Nucleus accumbens (tissue), 56 donors: ENCODE measurements at places on chromosomes 6 and 20.

- DNase-seq, result no peak
Measured at GRCh38 chr6:166636934-166637333, 9.9 kb upstream of the RPS6KA2 start.

GRCh38 chr20:49112596-49113274 lies 66.6 kb downstream of the CSE1L start:
- no peak for DNase-seq

- no peak for DNase-seq
Measured at GRCh38 chr6:169828176-169828575, 76.8 kb downstream of the ERMARD start.

GRCh38 chr6:33768644-33769120 lies 20.2 kb downstream of the LEMD2 start:
- DNase-seq, result peak; percentile 63

GRCh38 chr20:61560361-61560853 lies 308.3 kb downstream of the CDH4 start:
- no peak for DNase-seq

DNA sequence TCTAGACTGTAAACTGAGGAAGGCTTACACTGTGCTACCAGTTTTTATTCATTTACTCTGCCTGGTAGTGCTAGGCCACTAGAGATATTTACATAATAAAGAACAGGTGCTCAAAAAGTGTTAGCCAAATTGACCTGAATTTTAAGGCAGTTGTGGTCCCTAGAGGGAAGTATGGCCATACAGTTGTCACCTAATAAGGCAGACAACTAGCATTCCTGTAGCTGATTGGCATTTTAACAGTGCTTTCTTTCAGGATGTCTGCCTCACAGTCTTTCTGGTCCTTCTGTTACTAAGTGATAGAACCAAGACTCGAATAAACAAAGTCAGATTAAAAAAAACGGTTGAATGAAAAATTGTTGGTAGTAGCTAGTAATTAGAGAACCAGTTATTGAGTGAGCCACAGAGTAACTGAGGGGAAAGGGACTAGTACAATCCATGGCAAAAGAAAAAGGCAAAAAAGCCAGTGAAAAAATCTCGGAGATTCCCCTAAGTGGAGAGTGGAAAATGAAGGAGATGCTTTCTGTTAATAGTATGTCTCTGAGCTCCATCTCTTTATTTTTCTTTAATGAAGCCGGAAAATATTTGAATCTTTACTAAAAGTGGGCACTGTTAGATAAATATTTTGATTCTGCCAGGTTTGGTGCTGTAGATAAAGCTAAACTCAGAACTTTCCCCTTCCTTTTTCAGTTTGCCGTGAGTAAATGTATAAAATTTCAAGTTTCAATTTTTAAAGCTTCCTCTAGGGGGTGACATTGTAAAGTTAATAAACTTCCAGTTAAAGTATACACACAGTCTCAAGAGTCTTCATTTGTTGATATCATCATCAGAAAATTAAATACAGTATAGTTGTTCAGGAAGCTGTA lies 9.1 kb downstream of the VTA1 start:
- DNase-seq, result no peak

GRCh38 chr6:98927534-98927933 lies 20.2 kb downstream of the FBXL4 start:
- no peak for DNase-seq

GRCh38 chr20:36317675-36318074 lies 11.5 kb downstream of the DLGAP4 start:
- no peak for DNase-seq

DNA sequence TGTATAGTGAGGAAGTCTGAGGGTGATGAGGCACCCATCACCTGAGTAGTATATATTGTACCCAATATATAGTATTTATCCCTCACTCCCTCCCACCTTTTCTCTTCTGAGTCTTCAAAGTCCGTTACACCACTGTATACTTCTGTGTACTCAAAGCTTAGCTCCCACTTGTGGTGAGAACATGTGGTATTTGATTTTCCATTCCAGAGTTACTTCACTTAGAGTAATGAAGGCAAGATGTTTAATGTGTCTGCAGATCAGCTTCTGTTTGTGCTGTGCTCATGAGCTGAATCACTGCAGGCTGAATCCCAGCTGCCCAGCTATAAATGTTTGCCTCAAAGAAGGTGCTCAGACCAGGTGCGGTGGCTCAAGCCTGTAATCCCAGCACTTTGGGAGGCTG lies 139.3 kb upstream of the FOXA2 start:
- no peak for DNase-seq

DNA sequence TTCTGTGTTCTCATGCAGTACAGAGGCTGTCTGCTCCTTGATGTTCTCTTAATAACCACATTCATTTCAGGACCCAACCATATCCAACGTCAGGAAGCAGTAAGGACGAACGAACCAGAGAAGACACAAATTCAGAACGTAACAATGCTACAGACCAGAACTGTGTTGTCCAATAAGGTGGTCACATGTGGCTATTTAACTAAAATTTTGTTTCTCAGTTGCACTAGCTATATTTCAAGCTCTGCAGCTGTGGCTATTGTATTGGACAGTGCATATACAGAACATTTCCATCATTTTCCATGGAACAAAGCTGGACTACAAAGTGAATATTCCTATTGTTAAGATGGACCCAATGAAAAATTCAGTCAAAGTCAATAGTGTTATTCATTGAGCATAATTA lies 27.0 kb downstream of the MAP7 start:
- DNase-seq, result no peak

GRCh38 chr6:14276667-14277404 lies 159.3 kb downstream of the CD83 start:
- DNase-seq, result no peak

GRCh38 chr6:79170431-79170830 lies 64.1 kb downstream of the HMGN3 start:
- no peak for DNase-seq

GRCh38 chr6:22852101-22852500 lies 282.7 kb downstream of the HDGFL1 start:
- DNase-seq, result no peak

DNA sequence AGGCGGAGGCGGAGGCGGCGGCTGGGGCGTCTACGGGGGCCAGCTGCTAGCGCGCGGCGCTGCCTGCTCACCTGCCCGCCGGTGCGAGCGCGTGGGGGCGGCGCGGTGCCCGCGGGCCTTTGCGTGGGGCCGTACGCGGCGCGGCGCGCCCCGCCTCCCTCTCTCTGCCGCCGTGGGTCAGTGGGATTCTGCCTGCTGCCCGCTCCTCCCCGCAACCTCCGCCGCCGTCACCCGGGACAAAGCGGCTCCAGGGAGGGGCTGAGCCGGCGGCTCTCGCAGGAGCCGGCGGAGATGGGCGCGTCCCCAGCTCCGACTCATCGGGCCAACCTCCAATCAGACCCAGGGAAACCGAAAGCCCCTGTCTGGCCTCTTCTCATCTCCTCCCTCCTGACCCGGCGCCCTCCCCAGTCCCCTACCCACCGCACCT lies at the start of gene RCAN2:
Gene RCAN2, minus strand, starts transcription at position 249 of the 427 bp plus-strand sequence.
- peak; percentile 69 for DNase-seq

GRCh38 chr6:37456816-37457560 lies 24.0 kb downstream of the CMTR1 start:
- no peak for DNase-seq

DNA sequence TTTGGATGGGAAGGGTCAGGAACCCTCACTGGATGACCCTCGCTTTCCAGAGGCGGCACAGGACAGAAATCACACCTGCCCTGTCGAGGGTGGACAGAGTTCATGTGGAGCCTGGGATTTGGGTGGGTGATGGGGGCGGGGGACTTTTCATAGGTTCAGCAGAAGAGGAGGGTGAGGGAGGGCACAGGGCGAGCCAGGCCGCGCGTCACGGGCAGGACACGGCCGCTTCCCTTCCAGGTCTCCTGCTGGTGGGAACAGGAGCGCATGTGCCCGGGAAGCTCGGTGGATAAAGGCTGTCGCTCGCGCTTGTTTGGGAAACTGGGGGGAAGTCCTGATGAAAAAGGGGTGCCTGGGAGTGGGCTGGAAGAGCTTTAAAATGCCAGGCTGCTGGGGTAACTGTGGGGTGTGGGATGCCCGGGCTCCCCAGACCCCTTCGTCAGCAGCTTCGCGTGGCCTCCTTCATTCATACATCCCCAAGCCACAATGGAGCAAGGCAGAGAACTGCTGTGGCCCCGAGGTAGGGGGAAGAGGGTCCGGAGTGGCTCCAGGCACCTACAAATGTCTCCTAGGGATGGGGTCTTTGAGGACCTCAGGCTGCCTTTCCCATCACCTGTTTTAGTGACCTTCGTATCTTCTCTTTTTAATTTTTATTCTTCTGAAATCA lies 102.2 kb downstream of the DACT2 start:
- DNase-seq, result no peak

DNA sequence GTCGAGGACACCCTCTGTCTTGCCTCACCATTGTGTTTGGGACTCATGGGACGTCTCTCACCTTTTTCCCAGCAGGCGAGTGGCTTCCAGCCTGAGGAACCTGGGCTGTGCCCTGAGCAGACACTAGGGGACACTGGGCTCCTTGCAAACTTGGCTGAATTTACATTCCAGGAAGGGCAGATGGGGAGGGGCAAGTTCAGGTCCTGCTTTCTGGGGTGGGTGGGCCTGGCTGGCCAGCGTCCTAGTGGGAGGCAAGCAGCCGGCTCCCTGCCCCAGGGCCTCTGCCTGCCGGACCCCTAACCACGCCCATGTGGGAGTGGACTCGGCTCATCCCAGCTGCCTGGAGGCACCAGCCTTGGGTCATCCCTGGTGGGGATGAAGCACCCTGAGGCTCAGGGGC lies 48.2 kb upstream of the MLN start:
- DNase-seq, result no peak

DNA sequence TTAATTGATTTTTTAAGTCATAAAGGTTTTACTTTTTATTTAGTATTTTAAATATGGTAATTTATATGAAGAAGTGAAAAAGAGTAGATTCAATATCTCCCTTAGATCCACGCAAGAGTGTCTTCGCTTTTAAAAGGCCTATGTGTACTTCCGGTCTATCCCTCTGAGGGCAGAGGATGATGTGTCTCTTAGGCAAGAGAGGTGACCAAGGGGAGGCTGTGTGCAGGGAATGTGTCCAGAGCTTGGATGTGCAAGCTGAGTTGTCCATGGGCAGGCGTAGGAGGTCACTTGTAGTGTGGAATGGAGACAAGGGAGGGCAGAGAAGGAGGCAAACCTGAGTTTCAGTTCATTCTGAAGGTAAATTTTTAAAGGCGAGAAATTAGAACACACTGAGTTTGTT lies 113.9 kb downstream of the CRYBG1 start:
- DNase-seq, result no peak

DNA sequence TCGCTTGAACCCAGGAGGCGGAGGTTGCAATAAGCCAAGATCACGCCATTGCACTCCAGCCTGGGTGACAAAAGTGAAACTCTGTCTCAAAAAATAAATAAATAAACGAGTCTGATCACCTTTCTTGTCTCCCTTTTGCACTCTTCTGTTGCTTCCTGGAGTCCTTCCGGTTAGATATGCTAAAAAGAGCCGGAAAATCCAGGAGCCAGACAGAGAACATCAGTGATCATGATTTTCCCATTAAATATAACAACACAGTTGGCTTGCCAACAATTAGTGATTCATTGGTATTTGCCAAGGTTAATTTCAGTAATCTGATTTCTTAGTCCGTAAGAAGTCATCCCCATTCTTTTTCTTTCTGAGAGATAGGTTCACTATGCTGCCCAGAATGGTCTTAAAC lies 3.7 kb upstream of the MCM3 start:
- no peak for DNase-seq

GRCh38 chr6:147530132-147531060 lies 21.9 kb downstream of the SAMD5 start:
- DNase-seq, result no peak

GRCh38 chr6:42509256-42509655 lies 54.6 kb upstream of the UBR2 start:
- DNase-seq, result no peak

DNA sequence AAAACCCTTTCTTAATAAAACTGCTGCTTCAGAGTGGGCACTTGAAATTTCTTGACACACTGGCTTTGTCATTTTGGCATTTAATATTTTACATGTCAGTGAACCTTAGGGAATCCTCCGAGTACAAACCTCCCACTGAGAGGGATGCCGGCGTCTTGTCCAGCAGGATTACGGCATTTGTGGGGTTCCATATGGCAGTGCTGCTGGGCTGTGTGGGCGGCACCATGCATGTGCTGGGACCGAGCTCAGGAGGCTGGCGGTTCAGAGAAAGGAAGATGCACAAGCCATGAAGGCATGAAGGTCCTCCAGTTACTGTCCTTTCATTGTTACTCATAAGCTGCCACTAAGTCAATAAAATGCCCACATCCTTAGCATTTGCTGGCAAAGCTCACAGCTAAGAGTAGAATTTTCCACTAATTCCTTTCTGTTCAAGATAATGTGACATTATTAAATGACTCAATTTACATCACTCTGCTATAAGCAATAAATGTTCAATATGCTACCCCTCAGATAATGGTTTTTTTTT lies 61.4 kb downstream of the LY86 start:
- no peak for DNase-seq

- no peak for DNase-seq
Measured at GRCh38 chr6:141488488-141488887, 644.2 kb upstream of the GJE1 start.

- no peak for DNase-seq
Measured at GRCh38 chr6:147170269-147170668, 33.9 kb upstream of the STXBP5 start.

- no peak for DNase-seq
Measured at GRCh38 chr6:52726193-52726542, 37.1 kb downstream of the GSTA2 start.

GRCh38 chr20:13995841-13996240 lies 525 bp downstream of the MACROD2 start:
- DNase-seq, result peak; percentile 35

- no peak for DNase-seq
Measured at GRCh38 chr20:52747845-52748284, 224.3 kb upstream of the TSHZ2 start.

DNA sequence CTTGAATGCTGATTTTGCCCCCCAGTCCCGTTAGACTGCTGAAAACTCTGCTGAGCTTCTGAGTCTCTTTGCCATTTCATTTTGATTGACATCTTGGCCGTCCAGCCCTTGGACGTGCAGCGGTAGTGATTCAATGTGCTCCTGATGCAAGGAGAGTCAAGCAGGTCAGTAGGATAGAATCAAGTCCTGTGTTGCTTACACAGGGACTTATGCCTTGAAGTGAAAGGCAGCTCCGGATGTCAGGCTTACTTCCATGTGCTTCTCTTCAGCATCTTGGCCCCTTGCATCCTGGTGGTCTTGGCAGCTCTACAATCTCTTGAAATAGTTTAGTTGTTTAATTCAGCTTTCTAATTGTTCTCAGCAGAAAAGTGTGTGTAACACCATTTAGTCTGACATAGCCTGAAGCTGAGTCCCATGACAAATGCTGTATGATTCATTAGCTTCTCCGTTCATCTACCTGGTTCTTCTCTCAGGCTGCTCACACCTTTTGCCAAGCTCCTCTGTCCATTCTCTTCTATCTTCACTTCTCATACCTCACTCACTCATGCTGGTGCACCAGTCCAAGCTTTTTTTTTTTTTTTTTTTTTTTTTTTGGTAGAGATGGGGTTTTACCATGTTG lies 76.0 kb downstream of the EZR start:
- DNase-seq, result no peak

DNA sequence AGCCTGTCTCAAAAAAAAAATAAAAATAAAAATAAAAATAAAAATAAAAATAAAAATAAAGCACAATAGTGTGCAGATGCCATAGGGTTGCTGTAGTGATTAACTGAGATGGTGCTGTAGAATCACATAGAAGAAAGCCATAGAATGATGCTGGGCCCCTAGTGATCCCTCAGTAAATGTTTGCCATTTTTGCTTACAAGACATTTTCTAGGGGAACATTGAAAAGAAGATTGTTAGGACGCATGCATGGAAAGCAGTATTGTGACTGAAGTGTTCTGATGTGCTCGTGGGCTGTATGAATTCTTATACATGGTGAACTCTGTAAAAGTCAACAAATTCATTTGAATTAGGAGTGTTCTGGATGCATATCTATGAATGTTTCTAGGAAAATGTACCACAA lies 22.0 kb upstream of the SAMD3 start:
- no peak for DNase-seq
